Astrocyte of the spinal cord (primary cell): ENCODE measurements at places on chromosomes 7 and 10.

- DNase-seq: peak; percentile 28
These were observed 306.8 kb downstream of the WDR11 start for GRCh38 chr10:121157998-121158397.

GRCh38 chr7:21108182-21108581 lies 319.7 kb upstream of the SP4 start:
- DNase-seq: no peak

- peak; percentile 55 for DNase-seq
These were observed 2.2 kb downstream of the NPM3 start for GRCh38 chr10:101780818-101781654.

GRCh38 chr7:37430640-37431039 lies 18.0 kb downstream of the ELMO1 start:
- no peak for DNase-seq

DNA sequence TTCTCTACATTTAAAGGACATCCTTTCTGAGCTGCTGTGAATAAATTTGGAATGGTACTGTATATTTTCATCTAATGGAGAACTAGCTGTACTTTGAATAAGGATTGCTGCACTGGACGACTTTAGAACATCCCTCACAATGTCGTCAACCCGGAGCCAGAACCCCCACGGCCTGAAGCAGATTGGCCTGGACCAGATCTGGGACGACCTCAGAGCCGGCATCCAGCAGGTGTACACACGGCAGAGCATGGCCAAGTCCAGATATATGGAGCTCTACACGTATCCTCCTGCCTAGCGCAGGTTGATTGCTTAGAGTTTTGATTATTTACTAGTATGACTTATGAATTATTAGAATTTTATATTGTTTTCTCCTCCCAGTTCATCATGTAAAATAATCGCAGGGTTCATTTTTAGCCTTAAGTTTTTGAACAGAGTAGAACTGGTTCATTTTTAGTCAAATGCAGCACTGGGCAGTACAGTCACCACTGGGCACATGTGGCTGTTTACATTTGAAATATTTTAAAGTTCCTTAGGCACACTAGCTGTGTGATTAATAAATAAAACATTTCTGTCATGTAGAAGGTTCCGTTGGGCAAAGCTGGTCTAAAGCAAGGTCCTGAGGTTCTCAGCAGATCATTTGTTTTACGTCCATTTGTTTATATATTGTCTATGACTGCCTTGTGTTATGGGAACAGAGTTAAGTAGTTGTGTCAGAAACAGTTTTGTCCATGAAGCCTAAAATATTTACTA lies 31.5 kb downstream of the CUL1 start:
- DNase-seq: no peak

DNA sequence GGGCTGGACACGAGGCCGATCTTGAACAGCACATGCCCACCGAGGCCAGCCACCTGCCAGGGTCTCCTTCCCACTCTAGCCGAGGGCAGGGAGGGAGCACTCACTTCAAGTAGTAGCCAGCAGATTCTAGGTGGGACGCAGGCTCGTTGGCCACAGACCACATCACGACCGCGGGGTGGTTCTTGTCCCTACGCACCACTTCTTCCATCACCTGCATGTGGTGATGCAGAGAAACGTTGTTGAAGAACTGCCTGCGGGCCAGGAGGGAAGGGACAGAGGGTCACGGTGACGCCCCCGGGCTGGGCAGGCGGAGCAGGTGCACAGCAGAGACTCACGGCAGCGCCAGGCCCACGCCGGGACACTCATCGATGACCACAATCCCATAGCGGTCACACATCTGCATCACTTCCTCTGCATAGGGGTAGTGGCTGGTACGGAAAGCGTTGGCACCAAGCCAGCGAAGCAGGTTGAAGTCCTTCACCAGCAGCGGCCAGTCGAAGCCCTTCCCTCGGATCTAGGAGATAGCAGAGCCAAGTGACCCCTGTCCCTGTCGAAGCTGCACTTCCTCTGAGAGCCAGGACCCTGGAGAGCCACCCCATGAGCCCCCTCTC lies 7.7 kb downstream of the GUSB start:
- no peak for DNase-seq

DNA sequence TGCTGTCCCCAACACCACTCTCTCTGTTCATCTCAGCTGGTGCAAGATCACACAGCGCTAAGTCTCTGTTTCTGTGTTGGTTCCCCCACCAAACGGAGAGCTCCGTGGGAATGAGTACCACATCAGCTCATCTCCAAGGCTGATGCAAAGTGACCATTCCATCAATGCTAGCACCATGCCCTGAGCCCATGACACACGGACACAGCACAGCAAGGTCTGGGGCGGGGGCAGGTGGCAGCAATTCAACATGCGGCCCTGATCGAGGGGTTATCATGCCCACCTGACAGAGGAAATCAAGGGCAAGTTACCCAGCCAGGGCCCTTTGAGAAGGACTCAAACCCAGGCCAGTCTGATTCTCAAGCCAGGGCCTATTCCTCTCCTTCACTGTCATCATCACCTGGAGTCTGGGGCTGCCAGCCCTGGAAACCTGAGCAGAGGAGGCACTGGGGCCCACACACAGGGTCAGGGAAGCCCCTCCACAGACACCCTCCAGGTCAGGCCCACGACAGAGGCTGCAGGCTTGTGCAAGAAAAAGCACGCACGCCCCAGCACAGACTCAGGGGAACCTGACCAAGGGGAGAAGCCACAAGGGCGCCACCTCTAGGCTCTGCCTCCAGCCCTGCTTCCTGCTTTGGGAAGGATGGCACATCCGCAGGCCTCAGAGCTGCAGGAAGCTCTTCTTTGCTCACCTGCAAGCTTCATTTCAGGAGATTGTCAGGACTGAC lies 74.8 kb downstream of the GRID1 start:
- DNase-seq: no peak

DNA sequence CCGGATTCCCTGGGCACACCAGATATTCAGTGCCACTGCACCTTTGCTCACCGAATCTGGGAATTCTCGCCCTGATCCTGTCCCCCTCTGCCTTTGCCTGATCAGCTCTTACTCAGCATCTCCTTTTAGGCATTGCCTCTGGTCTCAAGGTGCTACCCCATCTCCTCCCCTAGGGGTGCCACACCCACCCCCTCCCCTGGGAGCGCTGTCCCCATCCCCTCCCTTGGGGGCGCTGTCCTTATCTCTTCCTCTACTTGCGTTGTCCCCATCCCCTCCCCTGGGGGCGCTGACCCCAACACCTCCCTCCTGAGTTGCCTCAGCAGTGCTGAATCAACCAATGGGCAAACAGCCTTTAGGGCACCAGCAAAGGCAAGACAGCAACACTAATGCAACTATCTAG lies 686.9 kb upstream of the FOXK1 start:
- DNase-seq: no peak

DNA sequence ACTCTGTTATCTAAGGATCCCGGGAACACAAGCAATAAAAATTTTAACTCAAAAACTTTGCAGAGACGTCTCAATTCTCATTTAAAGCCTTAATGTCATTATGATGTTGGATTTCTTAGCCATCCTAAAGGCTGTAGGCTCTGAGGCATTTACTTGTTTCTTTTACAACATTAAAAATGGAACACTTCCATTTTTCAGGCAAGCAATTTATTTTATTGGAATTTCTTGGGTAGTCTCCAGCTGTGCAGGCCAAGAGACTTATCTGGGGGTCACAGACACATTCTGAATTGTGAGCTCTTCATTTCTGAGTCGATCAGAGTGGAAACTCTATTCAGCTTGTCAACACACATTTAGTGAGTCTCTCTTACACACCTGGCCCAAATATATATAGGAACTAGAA lies 48.0 kb upstream of the KIF5B start:
- no peak for DNase-seq

GRCh38 chr7:148402159-148402558 lies 188.4 kb upstream of the C7orf33 start:
- no peak for DNase-seq

- peak; percentile 54 for DNase-seq
These were observed 18.7 kb upstream of the ITGA8 start for GRCh38 chr10:15738270-15738925.

DNA sequence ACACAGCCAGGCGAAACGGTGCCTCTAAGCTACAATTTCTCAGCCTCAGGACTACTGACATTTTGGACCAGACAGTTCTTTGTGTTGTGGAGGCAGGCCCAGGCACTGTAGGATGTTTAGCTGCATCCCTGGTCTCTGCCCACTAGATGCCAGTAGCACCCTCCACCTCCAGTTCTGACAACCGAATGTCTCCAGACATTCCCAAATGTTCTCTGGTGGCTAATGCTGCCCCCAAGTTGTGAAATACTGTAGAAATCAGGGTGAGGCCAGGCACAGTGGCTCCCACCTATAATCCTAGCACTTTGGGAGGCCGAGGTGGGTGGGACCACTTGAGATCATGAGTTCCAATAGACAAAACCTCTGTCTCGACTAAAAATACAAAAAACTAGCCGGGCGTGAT lies 18.2 kb downstream of the HNRNPF start:
- peak; percentile 28 for DNase-seq

DNA sequence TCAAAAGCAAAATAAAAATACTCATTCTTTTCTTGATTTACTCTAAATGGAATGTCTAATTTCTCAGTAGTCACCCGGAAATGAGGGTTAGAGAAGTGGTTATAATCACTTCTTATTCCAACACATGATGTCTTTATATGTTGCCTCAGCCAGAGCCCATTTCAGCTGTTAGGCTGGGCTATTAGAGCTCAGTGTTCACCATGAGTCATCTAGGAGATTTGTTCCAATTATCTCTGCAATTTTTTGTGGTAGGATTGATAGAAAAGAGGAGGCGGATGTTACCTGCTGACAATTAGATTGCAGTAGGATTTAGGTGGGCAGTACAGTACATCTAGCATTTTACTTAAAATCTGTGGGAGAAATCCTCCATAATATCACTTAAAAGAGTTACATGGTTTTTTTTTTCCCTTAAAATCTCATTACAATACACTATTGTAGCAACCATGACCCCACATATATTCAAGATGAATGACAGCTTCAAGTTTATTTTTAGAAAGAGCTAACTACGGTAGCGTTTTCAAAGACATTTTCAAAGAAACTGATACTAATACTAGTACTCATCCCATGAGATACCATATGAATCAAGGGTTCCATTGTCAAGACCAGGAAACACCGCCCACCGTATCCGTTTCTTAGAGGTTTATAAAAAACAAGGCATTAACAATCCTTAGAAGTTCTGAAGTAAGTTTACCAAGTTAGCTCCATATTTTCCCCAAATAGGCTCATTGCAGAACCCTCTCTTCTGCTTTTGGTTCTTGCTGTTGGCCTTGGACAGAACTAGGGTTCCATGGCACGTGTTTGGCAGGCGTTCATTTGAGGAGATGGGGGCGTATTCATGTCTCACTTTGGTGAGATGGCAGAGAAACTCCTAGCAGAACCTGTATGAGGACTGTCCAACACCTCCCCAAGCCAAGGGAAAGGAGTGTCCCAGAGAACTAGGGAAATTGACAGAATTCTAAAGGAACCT lies 10.4 kb downstream of the CPA2 start:
- peak; percentile 79 for DNase-seq

GRCh38 chr7:29442146-29442545 lies 121.5 kb upstream of the PRR15 start:
- peak; percentile 7 for DNase-seq

- peak; percentile 81 for DNase-seq
These were observed 552.4 kb upstream of the KCND2 start for GRCh38 chr7:119720541-119720940.

- DNase-seq: no peak
These were observed 3.1 kb upstream of the ETV1 start for GRCh38 chr7:13992596-13992964.

DNA sequence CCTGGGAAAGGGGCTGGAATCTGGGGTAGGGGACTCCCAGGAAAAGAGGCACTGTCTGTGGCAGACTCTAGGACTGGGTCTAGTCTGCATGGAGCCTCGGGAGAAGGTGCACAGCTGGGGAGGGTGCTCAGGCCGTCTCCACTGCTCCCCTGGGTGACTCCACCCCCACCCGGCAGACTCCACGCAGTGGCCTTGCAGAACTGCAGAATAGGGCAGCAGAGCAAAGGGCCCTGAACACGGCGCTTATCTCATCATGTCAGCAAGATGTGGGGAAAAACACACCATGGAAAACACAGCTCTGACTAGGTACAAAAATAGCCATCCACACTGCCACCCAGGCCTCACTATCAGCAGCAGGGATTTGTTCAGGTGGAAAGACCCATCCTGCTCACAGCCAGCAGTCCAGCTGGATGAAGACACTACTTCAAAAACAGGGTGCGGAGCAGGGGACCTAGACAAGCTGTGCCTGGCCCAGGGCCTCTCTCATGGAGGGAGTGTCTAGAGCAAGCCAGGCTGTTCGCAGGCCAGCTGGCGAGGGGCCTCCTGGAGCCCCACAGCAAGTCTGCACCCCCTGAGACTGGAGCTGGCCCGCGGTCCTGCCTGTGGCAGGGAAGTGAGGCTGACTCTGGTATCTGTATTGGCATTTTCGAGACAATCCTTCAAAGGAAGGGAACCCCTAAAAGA lies 11.7 kb downstream of the MAT1A start:
- DNase-seq: no peak

- DNase-seq: peak; percentile 12
These were observed 513.8 kb upstream of the AKR1E2 start for GRCh38 chr10:4312051-4312835.
